Activated effector memory CD4-positive, alpha-beta T cell treated with Interleukin-2 at 50 U/mL for 16 hours (primary cell): ENCODE measurements at places on chromosomes 2 and 18.

GRCh38 chr2:239675826-239676715 lies 275.3 kb upstream of the HDAC4 start:
- no peak for DNase-seq

DNA sequence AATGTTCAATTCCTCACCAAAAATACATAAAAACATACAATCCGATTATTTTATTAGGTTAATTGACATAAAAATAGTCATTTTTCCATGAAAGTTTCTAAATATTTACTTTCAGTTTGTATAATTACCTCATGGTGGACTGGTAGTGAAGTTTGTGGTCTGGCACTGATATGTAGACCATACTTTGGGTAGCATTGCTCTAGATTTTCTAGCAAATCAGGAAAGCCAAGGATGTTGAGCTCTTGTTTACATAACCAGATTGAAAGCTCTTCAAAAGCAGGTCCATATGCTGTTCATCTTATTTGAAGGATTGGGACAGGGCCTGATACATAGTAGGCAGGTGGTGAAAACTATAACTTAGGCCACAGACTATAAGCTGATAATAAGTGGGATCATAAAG lies 61.8 kb downstream of the COMMD1 start:
- DNase-seq, result no peak

DNA sequence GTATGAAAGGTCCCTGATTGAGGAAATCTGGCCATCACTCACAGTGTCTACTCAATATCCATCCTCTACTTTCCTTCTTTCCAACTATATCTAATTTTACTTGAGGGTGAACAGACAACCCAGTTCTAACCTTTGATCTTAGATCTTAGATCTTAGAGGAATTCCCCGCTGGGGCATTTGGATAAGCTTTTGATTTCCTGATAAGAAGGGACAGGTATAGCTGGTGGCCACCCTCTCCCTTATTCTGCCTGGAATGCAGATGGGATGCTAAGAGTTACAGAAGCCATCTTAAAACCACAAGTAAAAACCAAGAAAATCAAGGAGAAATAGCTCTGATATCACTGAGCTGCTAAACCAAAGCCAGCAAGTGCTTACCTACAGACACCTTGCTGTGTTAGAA lies 77.2 kb upstream of the ACSL3 start:
- no peak for DNase-seq

DNA sequence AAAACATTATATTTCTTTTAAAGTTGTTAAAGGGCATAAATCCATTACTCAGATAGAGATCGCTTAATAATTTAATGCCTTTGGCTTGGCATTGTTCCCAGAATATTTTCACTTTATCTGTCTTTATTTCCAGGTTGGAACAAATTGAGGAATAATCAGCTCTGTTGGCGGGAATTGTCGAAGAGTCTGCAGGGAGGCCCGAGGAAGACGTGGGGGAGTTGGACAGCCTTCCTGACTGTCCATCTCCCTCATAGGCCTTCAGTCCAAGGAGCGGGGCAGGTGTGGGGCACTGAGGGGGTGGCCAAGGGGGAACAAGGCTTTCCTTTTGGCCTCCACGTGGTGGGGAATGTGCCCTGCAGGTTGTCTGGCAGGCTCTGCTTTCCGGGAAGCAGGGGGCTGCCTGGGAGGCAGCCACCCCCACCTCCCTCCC lies 179.6 kb downstream of the ZBTB7C start:
- no peak for DNase-seq

- DNase-seq, result no peak
Measured at GRCh38 chr18:62368100-62368499, 43.0 kb downstream of the TNFRSF11A start.

DNA sequence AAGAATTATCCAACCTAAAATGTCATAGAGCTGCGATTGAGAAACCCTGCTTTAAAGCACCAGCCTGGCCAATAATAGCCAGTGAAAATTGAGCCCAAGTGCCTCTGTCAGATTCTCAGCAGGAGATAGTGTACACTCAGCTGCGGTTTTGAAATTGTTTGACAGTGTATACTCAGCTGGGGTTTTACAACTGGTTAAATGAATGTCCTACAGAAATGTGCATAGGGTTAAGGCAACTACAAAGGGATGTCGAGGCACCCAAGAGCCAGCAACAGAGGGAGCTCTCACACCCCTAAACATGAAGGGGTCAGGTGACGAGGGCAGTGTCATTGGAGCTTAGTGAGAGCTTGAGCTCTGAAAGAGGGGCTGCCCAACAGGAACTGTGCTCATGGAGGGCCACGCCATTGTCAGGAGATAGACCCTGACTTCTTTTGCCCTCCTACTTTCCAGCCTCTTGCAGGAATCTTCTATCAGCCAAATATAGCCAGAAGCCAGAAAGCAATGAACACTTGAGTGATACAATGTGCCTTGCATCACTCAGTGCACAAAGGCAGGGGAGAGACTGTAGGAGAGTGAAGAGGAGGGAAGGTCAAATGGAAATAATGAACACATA lies 15.1 kb downstream of the ACTG2 start:
- peak; percentile 24 for DNase-seq

- DNase-seq, result no peak
Measured at GRCh38 chr2:231632559-231633142, 40.0 kb downstream of the TEX44 start.

DNA sequence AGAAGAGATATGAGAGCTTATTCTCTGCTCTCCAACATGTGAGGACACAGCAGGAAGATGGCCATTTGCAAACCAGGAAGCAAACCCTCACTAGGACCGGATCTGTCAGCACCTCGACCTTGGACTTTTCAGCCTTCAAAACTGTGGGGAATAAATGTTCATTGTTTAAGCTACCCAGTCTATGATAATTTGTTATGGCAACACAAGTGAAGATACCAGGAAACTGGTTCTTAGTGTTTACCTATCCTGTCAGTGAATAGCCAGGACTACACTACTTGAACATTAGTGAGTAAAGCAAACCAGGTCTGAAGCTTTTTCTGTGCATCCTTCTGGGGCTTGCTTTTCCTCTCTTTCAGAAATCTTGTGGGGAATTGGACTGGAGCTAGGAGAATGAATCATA lies 44.4 kb upstream of the BARD1 start:
- no peak for DNase-seq

- no peak for DNase-seq
Measured at GRCh38 chr2:9199716-9200632, 6.6 kb upstream of the ASAP2 start.

DNA sequence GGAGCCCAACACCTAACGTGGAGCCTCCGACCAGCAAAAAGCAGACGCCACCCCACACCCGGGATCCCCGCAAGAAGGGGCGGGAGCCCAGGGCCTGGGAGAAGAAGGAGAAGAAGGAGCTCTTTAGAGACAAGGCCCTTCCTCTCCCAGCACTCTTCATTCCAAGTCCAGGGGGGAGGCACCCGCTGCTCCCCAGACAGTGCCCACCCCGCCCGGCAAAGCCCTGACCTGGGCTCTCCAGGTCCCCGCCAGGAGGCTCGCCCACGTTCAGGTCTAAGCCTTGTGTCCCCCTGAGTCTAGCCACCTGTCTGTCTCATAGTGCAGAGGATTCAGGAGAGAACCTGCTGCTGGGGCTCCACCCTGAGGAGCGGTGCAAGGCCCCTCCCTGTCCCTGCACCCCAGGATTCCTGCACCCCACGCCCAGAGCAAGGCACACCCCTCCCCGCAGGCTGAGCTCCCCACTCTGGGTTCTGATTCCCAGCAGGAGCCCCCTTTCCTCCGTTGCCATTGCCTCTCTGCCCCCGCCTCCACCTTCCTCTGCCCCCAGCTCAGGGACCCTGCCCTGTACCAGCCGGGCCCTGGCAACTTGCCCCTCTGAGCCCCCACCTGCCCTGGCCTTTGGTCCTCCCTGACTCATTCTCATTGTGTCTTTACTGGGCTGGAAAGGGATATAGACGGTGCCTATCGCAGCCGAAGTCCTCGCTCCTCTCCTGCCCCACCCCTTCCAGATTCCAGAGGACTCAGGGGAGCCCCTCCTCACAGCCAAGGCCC lies 33.5 kb upstream of the GPC1 start:
- no peak for DNase-seq

GRCh38 chr2:187310701-187311100 lies 137.4 kb downstream of the CALCRL start:
- no peak for DNase-seq

DNA sequence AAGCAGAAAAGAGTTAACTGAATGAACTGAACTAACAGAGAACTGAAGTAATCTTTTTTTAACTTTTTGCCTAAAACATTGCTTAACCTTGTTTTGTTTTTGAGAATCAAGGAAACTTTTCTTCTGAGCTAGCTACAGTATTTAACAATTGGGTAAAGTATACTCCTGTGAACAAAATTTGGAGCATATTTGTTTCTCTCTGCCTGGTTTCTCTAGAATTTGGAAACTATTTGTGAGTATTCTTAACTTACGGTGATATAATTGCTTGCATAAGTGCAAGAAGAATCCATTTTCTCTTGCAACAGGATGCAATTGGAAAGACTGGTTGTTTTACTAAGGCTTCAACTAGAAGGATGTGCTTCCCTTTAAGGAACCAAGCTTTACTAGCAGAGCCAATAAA lies 65.9 kb upstream of the FAM98A start:
- no peak for DNase-seq

- no peak for DNase-seq
Measured at GRCh38 chr2:176392744-176393414, 123.6 kb downstream of the MTX2 start.
